Large intestine (tissue), 12 donors: ENCODE measurements at places on chromosomes 12 and 14. TPM values are rescaled to one million over a fixed set of nuclear protein-coding genes. Genes with fewer than 3 reads are reported as not detected.

- H3K4me1 ChIP-seq, result no peaks in the 10 kb centered on the region
- H3K4me3 ChIP-seq, result no peak overlapping the region
- H3K27ac ChIP-seq, result no peak overlapping the region
- DNase-seq, result no peak
- H3K27me3 ChIP-seq, result no peaks in the 10 kb centered on the region
Observed at GRCh38 chr12:65408441-65408840, 130.0 kb downstream of the MSRB3 start.

Gene AKT1
- polyA plus RNA-seq, result 97.5 TPM

Gene TAS2R42
- 0.06 TPM for polyA plus RNA-seq

GRCh38 chr12:96146747-96147146, 47.4 kb upstream of the ELK3 start:
- DNase-seq, result no peak
- H3K4me3 ChIP-seq, result no peak overlapping the region
- no peaks in the 10 kb centered on the region for H3K36me3 ChIP-seq
- H3K27ac ChIP-seq, result no peak overlapping the region
- no peaks in the 10 kb centered on the region for H3K4me1 ChIP-seq
- H3K27me3 ChIP-seq, result no peaks in the 10 kb centered on the region
